ENCODE measurements at places on chromosomes 3 and 15.

DNA sequence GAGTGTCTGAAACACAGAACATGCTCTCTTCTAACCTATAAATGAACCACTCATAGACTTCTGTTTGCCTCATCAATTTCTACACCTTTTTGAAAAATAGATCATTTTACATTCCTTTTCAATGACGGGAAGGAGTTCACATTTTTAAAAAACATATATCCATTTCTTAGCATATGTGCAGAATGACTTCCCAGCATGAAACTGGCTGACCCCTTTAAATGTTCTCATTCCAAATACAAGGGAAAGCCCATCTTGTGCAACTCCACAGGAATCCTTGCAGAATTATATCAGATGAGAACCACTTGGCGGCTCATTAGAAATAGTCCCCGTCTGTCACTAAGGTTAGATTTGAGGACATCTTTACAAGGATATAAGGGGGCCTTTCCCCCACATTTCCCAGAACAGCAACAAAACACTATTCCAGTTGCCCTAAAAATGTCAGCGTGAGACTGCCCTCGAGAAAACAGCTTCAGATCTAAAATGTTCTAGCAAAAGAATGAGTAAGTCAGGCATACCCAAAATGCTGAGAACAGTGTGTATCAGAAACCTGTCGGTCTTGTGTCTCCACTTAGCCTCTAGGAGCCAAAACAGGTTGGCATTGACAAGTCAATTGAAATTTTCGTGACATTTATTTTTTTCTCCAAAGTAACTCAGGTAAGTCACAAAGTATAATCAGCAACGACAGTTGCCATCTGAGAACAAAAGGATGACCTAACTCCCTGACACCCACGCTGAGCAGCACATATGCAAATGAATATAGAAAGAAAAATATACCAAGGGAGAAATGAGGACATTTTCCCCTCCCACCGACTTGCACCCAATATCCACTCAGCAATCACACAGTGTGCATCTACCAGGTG is 63.1 kb downstream of the FOXP1 start:
- DNase-seq: no peak

- no peak for DNase-seq
Observed at GRCh38 chr3:164832216-164832615, 246.1 kb downstream of the SI start.

- no peak for DNase-seq
Observed at GRCh38 chr3:78641703-78642102, 1126.1 kb downstream of the ROBO1 start.

DNA sequence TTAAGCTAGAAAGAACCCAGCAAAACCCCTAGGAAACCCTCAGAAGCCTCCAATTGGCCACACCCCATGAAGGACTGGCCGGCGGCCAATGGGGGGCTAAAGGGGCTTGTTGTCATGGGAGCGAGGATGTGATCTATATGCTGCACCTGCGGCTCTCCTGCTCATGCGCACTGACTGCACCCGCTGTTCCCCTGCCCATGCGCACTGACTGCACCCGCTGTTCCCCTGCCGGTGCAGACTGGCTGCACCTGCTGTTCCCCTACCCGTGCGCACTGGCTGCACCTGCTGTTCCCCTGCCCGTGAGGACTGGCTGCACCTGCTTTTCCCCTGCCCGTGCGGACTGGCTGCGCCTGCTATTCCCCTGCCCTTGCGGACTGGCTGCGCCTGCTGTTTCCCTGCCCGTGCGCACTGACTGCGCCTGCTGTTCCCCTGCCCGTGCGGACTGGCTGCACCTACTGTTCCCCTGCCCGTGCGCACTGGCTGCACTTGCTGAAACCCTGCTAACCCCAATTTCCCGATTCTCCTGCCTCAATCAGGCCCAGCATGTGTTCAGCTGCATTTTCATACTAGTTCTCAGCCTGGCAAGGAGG is 16.8 kb upstream of the MCCC1 start:
- DNase-seq: peak; percentile 51

- DNase-seq: no peak
Observed at GRCh38 chr3:18715208-18715607, 290.1 kb upstream of the SATB1 start.

- DNase-seq: peak; percentile 25
Observed at GRCh38 chr3:45597171-45597570, 2.6 kb downstream of the LIMD1 start.

DNA sequence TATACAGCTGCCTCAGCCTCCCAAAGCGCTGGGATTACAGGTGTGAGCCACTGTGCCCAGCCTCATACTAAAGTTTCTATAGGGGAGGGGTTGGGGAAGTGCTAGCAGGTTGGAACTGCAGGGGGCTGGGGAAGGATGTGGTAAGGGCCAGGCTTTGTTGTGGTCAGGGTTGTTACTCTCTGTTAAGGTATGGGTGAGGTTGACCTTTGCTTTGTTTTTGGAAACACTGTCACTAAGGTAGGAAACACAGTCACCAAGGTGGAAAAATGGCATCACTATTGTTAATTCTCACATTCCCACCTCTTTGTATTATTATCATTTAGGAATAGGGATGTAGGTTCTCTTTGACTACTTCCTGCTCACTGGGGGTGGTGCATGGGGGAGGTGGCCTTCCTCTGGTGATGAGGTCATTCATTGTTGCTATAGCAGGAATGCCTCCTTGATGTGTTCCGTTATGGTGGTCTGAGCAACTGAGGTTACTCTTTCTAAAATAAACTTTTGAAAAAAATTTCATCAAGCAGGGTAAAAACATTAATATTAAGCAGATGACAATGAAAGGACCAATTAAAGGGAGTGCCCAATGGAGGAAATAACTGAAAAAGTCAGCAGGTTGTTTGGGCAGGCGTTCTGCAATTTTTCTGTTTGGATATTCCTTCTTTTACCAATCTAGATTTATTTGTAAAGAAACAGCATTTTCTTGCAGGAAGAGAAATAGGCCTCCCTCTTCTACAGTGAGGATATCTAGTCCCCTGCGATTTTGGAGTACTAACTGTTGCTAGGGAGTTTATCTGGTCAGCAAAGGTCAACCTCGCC is 150.5 kb downstream of the WDR76 start:
- DNase-seq: no peak

DNA sequence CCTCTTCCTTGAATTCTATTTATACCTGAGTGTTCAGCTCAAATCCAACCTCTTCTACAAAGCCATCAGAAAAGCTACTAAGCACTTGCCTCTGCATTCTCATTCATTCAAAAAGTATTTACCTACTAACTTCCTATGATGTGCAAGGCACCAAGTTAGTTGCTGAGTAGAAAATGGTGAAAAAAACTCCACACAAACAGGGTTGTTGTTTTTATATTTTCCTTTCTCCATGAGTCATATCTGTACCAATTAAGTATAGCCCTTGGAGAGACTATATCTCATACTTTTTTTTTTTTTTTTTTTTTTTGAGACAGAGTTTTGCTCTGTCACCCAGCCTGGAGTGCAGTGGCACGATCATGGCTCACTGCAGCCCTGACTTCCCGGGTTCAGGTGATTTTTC is 67.7 kb downstream of the IGF2BP2 start:
- DNase-seq: no peak

DNA sequence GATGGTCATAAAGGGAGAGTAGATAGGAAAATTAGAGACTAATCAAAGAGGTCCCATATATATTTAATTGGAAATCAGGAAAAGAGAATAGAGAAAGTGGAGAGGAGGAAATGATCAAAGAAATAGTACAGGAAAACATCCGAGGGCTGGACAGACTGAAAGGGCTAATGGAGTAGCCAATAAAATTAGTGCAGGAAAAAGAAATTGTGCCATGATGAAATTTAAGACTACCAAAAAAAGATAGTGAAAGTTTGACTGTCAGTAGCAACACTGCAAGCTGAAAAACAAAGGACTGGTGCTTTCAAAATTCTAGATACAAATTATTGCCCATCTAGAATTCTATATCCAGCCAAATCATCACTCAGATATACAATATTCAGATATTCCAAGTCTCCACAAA is 36.3 kb downstream of the SLC27A2 start:
- DNase-seq: no peak

DNA sequence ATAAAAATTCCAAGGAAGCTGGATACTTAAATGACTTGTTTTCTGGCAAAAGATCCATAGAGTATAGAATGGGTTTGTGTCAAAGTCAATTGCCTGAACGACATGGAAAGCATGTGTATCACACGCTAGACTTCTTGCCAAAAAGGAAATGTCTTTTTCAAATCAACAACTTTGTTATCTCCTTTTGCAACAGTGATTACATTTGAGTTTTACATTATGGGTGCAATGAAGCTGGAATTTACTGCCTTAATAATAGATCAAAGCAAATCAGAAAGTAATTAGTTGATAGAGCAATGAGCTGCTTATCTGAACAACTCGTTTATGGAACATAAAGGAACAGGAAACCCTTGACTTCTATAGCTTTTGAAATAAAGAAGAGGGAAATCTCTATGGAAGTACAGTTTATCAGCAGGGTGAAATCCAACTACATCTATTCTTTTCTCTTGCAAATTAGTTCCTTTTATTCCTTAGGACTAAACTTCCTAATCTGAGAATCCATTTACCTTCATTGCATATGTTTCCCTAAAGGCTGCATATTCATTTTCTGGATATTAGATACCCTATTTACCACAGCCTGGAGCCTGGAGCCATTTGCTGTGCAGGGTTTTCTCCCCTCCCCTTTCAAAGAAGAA is 415.1 kb upstream of the NECTIN3 start:
- DNase-seq: no peak

GRCh38 chr3:143707848-143708247 is 140.4 kb downstream of the SLC9A9 start:
- no peak for DNase-seq

- peak; percentile 72 for DNase-seq
Observed at GRCh38 chr15:90101969-90102890, at the start of gene IDH2. IDH2 (minus strand) TSS chr15:90102468; CDS start chr15:90102390, 78 bp downstream.

- DNase-seq: no peak
Observed at GRCh38 chr3:50466177-50466576, 37.3 kb downstream of the CACNA2D2 start.

DNA sequence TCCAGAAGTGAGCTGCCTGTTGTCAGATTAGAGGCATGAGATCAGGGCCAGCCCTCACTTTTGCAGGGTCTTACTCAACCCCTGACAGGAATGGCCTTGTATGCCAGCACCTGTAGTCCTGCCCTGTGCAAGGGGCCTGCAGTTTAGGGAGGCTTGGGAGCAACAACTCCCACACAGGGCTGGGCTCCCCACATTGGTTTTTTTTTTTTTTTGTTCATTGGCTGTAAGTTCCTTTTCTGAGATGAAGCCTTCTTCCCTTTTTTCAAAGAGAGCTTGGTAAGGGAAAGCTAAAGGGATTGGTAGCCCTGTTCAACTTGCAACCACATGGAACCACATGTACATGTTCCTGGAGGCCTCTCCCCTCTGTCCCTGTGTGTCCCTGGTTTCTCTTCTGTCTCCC is 46.4 kb downstream of the TNFAIP8L3 start:
- DNase-seq: no peak

DNA sequence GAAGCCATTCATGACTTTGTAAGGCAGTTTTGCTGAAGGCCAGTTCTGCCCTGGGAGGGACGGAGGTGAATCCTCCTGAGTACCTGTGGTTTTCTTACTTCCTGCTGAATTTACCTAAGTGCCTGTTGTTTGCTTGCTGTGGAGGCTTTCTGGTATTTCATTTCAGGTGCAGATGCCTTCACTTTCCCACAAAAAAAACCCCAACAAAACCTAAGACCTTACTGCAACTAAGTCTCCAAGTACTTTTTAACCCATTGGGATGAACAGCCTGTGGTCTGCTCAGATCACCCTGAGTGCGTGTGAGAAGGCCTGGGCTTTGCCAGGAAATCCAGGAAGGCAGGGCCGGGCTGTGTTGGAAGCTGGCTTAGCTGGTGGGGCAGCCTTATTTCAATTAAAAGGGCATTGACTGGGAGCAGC is 65.3 kb downstream of the IGF1R start:
- no peak for DNase-seq

DNA sequence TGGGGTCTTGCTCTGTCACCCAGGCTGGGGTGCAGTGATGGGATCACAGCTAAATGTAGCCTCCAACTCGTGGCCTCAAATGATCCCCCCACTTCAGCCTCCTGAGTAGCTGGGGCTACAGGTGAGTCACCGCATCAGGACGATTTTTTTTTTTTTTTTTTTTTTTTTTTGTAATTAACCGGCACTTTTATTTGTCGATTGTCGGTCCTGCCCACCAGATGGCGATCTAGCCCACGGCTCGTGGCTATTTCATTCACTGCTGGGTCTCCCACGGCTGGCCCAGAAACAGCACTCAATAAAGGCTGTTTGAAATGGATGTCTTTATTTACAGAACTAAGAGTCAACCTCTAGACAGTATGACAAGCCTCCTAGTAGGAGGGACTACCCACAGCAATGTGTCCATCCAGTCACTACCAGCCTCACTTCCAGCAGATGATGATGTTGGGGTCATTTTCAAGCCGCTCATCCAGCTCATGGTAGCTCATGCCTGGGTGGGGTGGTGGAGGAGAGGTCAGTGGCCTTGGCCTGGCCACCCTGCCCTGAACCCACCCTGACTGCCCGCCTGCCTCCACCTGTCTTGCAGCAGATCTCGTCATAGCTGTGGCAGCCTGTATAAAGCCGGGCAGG is 1.8 kb upstream of the ZMYND10 start:
- peak; percentile 66 for DNase-seq

GRCh38 chr3:95120921-95121320 is 1058.1 kb downstream of the NSUN3 start:
- no peak for DNase-seq

DNA sequence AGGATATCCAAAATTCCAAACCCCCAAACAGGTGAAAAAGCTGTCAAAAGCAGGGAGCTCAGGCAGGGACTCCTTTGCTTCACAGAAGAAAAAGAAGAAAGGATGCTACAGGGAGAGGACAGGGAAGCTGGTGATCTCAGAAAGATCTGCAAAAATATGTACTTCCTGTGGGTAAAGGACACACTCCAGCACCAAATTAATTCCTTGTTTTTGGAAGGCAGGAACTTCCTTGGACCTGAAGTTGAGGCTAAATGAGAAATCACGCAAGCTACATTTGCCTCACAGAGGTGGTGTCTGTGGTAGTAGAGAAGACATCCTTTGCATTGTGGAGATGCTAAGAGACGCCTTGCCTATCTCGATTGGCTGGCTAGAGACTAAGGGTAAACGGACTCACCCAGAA is 26.7 kb upstream of the ANPEP start:
- DNase-seq: no peak

GRCh38 chr15:66799242-66799641 is 97.2 kb downstream of the SMAD6 start:
- DNase-seq: no peak

- no peak for DNase-seq
Observed at GRCh38 chr3:152104847-152105415, 163.8 kb upstream of the MBNL1 start.

- DNase-seq: no peak
Observed at GRCh38 chr15:60477164-60477563, 1.8 kb downstream of the ICE2 start.

DNA sequence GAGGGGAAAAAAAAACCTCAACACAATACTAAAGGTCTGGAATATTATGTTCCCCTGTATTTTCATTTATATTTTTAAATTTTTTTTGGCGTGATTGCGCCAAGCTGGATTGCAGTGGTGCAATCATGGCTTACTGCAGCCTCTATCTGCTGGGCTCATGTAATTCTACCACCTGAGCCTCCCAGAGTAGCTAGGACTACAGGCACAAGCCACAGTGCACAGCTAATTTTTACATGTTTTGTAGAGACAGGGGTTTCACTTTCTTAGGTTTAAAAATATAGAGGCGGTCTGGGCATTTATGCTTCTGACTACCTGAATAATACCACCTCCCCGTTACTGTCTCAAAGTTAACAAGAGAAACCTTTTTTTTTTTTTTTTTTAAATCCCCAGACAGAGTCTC is 51.1 kb upstream of the MAP4 start:
- no peak for DNase-seq

Data from stimulated activated CD4-positive, alpha-beta T cell treated with anti-CD3 and anti-CD28 coated beads, Interleukin-12 subunit alpha, Interleukin-12 subunit beta, amount 100 ng/mL, for 4 hours (primary cell).